ENCODE measurements at places on chromosomes 4 and X.

- no peak for DNase-seq
Measured at GRCh38 chr4:99587309-99587708, 12.7 kb downstream of the MTTP start.

GRCh38 chr4:185238750-185239149 is 29.4 kb downstream of the SNX25 start:
- DNase-seq, result no peak

DNA sequence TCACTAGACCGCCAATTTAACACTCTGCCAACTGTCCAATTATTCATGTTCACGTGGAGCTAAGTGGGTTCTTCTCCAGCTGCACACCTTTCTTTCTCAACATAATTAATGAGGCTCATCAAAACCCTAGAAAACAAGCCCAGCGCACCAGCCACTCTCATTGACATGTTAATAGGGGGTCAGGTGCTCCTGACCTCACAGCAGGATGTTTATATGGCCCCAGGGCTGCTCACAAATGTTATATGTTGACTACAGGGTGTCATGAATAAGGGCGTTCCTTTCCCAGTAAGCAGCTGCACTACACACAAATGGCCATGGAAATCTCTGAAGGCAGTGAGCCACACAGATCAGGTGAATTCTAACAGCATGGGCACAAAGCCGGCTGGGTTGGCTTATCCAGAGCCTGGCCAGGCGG is 209.8 kb downstream of the MGST2 start:
- DNase-seq, result peak; percentile 70

- no peak for DNase-seq
Measured at GRCh38 chr4:95508421-95508820, 40.4 kb downstream of the UNC5C start.

- DNase-seq, result no peak
Measured at GRCh38 chr4:14023036-14023435, 395.5 kb upstream of the BOD1L1 start.

DNA sequence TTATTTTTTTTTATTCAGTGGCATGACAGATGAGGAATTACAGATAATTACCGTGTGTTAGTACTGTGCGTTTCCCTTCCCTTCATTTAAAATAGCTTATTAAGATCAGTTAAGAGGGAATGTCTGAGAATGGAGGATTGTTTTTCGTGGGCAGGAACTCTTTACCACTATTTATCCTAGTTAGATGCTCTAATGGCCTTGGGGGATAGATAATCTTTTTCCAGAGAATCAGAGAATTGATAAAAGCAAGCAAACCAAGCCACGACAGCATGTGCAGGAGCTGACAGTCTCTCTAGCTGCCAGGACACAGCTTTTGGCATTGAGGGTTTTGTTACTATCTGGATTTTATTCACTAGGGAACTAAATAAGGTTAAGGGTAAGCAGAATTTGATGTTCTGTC is 128.7 kb downstream of the DCLK2 start:
- no peak for DNase-seq

DNA sequence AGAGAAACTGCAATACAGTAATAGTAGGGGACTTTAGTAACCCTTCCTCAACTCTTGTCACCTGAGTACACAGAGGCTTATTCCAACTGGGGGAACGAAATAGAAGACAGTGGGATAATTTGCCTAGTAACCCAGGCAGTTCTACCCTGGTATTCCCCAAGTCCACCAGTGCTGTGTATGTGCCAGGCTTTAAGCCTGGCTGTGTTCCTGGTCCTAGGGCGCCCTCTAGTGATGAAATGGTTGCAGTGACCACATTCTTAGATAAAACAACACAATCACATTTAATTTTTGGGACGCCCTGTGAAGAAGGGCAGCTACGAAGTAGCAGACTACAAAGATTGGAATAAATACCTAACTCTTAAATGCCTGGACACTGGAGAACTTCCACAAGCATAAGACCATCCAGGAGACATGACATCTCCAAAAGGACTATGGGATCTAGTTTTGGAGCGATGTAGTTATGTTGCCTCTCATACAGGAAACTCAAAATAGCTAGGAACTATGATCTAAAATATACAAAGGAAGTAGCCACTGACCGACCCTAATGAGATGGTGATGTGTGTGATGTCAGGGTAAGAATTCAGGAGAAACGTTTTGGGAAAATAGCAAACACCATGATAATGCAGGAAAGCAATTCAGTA is 288.5 kb upstream of the ZCCHC13 start:
- peak; percentile 80 for DNase-seq

DNA sequence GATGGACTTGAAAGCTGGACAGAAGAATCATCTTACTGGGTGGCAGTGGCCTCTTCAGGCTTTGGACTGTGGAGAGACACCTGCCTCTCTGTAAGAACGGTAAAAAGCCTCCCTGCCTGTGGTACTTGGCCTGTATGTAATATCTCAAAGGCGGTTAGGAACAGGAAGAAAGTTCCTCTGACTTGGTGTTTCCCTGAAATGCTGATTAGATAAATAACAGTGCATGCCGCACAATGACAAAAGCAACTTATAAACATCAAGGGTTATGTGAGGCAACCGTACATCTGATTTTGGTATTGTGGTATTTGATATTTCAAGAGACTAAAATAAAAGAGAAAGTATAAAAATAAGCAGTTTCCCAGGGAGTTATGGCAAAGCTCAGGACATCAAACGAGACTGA is 92.4 kb upstream of the SORBS2 start:
- no peak for DNase-seq

DNA sequence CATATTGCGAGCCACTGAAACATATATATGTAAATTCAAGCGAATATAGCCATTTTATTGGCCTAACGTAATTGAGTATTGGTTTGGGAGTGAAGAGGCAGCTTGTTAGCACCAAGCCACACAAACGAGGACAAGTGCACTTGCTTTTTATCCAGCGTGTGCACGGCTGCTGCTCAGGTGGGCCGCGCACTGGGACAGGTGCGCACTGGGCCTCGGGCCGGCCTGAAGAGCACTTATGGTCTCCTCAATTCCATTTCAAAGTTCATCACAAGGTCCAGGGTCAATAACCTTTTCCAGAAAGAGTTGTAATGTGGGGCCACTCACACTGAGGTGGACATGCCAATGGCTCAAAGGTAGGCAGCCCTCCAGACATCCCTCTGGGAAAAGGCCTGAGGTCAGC is 95.9 kb downstream of the ATP8A1 start:
- no peak for DNase-seq

GRCh38 chrX:151852294-151852693 is 60.4 kb upstream of the MAGEA4 start:
- no peak for DNase-seq

DNA sequence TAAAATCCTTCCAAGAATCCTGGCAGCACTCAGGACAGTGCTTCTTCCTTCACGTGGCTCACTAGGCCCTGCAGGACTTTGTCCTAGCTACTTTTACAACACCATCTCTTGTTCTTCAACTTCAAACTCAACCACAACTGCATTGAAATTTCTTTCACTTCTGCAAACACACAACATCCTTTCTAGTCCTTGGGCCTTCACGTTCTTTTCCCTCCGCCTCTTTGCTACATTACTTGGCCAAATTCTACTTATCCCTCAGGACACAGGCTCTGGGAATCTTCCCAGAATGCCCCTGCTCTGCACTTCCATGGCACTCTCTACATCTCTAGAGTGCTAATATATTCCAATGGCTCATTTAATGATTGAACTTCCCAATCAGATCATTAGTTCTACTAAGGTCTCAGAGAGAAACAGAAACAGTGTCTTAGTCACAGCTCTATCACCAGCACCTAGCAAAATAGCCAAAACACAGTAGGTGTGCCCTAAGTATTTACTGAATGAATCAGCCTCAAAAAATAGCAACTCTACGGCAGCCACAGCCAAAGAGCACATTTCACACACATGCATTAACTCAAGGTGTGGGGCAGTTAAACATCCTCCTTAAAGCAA is 73.3 kb downstream of the MANBA start:
- DNase-seq, result no peak

DNA sequence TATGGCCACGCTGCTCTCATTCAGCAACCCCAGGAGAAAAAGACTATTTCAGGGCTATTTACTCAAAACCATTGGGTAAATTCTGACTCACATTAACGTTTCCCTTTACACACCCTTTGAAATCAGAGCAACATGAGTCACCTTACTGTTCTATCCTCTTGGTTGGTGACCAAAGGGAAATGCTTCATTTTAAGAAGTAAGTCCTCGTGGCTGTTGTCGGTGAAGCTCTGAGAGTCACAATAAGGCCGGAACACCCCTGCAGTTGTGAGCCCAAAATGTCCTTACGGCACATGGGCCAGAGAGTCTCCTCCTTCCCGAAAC is 56.3 kb upstream of the SPRY1 start:
- DNase-seq, result no peak

DNA sequence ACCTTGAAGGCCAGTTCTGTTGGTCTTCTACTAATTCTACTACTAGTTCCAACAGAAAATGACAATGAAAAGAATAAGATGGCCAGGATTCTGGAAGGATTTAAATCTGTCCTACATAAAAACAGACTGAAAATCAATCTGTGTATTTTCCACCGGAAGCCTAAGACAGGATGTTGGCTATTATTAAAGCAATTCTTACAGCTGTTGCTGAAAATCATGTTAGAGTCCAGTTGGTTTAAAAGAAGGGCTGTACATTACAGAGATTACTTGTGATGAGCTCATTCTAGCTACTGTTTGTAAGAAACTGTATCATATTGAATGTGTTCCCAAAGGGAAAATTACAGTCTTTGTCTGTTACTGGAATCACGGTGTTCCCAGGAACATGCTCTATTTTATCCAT is 54.8 kb upstream of the MAGEB16 start:
- DNase-seq, result no peak

- DNase-seq, result no peak
Measured at GRCh38 chr4:53141308-53141707, 224.6 kb downstream of the SCFD2 start.

DNA sequence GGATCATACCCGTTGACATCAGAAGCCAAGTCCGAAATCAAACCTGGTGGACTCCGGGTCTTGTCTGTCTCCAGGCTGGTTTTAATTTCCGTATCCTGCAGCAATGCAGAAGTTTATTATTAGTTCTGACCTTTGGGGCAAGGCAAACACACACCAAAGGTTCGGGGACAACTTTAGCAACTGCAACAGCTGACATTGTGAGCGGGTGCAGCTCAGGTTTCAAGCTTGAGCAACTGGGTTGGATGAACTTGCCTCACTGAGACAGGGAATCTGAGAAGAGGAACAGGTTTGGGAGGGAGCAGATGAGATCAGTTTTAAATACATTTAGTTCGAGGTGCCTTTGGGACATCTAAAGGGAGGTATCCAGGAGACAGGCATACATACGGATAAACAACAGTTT is 110.7 kb downstream of the GNL3L start:
- no peak for DNase-seq

GRCh38 chr4:38072578-38072977 is 112.4 kb downstream of the PTTG2 start:
- DNase-seq, result no peak

- DNase-seq, result no peak
Measured at GRCh38 chr4:158811704-158812103, 42.9 kb downstream of the FNIP2 start.

DNA sequence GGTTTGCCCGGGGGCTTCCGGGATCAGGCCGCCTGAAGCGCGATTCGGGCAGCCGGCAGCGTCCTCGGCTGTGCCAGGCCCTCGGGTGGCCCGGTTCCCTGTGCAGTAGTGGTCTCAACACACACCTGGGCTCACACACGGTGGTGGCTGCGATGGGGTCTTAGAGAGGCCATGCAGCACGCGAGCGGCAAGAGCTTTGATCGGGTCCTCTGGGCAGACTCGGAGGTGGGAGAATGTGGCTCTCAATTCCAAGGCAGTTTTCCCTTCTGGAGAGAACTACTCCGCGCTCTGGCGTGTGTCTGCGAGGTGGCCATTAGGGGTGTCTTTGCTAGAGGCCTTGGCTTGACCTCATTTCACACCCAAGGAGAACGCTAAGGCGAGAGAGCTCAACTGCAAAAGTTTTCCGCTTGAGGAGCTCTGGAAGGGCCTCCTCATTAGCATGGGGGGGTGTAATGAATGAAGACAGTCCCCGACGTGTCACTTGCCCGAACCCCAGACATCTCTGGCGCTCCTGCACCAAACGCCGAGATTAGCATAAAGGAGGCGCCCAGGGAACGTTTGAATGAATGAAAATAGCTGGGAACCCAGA is 771 bp upstream of the RBPJ start:
- no peak for DNase-seq

DNA sequence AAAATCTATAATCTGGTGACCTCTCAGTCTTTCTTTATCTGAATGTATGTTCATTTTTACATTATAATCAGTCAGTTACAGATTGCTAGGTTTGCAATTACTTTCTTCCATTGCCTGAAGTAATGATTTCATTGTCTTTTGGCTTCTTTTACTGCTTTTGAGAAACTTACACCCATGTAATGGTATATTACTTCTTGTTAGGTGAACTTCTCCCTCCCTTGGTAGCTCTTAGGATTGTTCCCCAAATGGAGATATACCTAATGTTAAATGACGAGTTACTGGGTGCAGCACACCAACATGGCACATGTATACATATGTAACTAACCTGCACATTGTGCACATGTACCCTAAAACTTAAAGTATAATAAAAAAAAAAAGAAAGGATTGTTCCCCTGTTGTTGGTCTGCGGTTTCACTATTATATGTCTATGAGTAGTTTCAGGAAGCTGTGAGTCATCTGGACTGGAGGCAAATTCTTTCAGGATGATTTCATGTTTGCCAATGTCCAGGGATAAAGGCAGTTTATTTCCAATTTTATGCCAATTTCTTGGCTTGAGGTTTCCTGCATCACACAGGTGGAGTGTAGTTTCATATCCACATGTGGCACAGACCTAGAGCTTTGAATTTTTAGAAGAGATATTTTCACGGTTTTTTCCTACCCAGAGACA is 21.8 kb downstream of the SPANXC start:
- no peak for DNase-seq

GRCh38 chrX:85379174-85379907 is at the start of gene POF1B:
TSS of gene POF1B (minus strand) at chrX:85379665. CDS start at chrX:85379454, 211 bp downstream.
- peak; percentile 55 for DNase-seq

GRCh38 chr4:120466429-120466828 is 399.8 kb upstream of the MAD2L1 start:
- peak; percentile 58 for DNase-seq

DNA sequence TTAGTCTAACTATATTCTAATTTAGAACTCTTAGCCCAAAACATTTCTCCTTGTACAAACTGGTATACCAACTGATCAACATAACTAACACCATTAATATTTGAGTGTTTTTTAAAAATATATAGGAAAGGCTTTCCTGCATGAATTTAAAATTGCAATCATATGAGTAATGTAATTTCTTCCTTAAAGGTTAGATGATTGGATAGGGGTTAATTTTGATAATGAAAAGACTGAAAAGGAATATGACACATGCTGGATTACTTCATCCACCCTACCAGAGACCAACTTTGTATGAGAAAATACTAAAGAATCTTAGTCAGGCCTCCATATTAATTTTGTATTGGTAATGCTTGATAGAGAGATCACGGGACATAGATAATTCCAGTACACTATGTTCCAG is 25.1 kb upstream of the PLS3 start:
- no peak for DNase-seq
